Naive B cell (primary cell): ENCODE measurements at places on chromosomes 5 and 9.

GRCh38 chr5:39520232-39520572 lies 95.4 kb upstream of the DAB2 start:
- no peak for DNase-seq

GRCh38 chr9:119537138-119537537 lies 167.9 kb upstream of the BRINP1 start:
- no peak for DNase-seq

DNA sequence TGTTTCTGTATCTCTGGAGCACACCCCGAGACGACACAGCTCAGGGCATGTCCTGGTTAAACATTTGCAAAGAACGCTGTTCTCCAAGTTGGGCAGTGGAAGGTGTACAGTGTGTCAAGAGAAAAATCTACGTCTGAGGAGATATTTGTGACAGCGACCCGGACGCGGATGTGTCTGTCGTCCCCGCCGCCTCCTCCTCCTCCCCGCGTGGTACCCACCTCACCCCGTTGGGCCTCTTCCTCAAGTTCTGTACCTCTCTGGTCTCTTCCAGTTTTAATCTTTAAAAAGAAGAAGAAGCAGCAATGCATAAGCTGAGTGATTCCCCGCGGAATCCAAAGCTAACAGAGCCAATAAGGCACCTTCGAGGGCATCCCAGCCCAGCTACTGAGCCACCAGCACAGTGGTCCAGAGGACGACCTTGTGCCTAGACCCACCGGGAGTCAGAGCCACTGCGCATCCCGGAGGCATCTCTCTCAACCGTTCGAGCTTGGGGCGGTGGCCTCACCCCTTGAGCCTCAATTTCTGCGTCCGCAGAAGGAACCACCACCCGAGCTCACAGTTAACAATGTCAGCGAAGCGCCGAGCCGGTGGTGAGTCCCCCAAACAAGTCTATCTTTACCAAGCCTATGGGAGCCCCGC lies 467 bp downstream of the C9orf78 start:
- peak; percentile 36 for DNase-seq

DNA sequence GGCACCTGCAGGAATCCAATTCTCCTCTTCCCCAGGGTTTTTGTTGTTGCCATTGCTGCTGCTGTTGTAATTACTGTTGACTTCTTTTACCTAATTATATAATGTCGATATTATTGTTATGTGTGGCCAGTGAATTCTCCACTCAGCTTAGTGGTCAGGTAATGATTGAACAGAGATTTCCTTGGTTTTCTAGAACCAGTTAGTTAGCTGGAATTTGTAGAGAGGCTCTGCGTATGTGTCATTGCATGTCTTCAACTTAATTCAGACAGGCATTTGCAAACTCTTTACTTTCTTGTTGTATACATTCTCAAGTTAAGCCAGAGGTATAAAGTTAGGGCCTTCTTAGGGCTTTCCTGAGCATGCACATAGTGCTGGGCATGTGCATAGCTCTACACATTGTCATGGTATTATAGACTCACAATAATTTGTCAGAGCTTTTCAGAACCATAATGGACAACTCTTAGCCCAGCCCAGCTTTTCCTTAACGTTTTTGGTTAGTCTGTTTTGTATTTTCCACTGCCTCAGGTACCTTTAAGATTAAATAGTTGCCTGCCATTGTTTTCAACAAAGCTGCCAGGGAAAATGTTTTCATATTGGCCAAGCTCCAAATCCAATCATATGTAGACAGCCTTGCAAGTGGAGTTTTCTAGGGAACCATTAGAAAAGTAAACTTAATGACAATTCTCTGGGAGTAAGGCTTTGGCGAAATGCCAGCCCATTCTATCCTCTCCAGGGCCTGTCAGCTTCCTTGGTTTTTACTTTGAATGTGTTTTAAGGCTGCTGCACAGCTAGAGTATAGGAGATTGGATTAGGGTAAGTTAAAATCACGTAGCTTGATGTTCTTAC lies 68.1 kb downstream of the UBE2R2 start:
- DNase-seq = no peak

DNA sequence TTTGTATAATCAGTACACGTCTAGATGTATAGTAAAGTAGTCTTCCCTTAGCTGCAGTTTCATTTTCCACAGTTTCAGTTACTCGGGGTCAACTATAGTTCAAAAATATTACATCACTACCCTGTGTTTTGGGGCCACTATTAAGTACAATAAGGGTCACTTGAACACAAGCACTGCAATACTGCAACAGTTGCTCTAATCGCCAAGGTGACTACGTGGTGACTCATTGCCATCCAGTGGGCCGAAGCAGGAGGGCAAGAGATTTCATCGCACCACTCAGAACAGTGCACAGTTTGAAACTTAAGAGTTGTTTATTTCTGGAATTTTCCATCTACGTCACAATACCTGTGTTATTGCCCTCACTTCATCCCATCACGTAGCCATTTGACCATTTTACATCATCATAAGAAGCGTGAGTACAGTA lies at the start of gene ARL14EPL:
Gene ARL14EPL, plus strand, starts transcription at position 379 of the 424 bp plus-strand sequence. CDS start 18,994 bp downstream, outside the sequence.
- DNase-seq = no peak

GRCh38 chr9:85223506-85224125 lies 518.1 kb downstream of the AGTPBP1 start:
- no peak for DNase-seq

- no peak for DNase-seq
Measured at GRCh38 chr5:158942217-158942616, 157.5 kb downstream of the EBF1 start.

GRCh38 chr5:96374653-96375052 lies 58.4 kb downstream of the PCSK1 start:
- no peak for DNase-seq

DNA sequence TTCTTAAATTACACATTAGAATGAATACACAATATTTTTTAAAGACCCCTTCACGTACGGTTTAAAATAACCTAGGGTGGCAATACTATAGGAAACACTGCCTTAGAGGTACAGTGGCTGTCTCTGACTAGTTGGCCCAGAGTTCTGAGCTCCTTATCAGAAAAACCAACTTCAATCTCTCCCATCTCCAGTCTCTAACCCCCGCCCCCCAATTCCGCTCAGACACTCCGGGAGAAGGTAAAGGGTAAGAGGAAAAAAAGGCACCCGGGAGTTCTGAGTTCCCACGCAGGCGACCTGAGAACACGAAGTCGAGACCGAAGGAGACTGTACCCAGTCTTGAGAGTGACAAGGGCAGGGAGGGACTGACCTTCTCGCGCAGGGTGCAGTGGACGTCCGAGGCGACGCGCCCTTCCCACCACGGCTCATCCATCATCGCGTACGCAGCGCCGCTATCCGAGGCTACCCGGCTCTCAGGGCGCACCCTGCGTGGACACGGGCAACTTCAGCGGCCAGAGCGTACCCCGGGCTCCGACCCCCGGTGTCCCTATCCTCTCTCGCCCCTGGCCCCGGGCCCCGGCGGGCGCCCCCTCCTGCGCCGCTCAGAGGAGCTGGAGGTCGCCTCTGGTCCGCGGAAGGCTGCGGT lies 752 bp downstream of the CCNJL start:
- DNase-seq = no peak

GRCh38 chr5:128782446-128782845 lies 182.8 kb upstream of the SLC27A6 start:
- no peak for DNase-seq

DNA sequence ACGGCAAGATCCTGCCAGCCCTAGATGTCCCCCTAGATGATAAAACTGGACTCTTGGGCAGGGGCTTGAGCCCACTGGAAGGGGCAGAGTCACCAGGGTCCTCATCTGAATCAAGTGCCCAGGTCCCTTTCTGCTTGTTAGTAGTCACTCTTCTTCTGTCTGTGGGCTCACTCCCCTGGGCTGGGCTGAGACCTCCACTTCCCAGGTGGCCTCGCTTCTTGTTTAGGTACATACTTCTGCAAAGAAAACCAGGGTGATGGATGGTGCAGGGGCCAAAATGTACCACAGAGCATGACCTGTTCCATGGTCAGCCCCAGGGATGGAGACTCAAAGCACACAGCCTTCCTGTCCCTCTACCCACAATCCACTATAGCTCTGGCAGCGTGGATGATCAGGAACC lies 845 bp upstream of the SLC46A2 start:
- DNase-seq = no peak

DNA sequence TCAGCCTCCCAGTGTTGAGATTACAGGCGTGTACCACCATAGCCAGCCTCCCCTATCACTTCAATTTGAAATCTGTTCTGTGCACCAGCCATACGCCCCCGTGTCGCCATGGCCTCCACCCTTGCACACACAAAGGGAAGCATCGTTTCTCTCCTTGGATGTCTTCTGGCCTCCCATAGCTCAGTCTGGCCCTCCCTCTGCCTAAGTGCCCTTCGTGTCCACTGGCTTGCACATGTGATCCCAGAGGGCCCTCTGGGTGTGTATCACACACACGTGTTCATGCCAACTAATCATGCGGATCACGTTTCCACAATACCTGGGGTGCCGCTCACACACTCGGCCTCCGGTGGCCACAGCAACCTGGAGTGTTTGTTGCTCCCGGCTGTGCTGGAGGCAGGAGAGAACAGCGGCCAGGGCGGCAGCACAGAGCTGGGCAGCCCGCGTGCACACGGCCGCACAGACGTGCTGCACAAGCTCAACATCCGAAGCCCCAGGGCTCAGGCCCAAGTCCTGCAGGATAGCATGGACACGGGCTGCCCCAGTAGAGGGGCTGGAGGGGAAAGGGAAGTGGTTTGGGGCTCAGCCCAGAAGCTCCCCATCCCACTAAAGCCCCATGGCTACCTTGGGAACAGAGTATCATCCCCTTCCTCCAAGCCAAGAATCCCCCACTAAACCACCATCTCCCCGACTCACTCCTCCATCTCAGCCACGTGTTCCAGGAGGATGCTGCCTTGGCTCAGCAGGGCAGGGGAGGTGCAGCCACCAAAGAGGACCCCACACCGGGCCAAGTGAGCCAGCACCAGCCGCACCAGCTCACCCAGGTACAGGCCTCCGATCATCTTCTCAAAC lies 10.9 kb downstream of the HK3 start:
- DNase-seq = no peak

- no peak for DNase-seq
Measured at GRCh38 chr9:115687356-115687755, 466.2 kb upstream of the PAPPA start.

- DNase-seq = no peak
Measured at GRCh38 chr5:142433526-142434321, 108.9 kb upstream of the SPRY4 start.

GRCh38 chr9:74772121-74772520 lies 115.6 kb downstream of the TRPM6 start:
- no peak for DNase-seq

DNA sequence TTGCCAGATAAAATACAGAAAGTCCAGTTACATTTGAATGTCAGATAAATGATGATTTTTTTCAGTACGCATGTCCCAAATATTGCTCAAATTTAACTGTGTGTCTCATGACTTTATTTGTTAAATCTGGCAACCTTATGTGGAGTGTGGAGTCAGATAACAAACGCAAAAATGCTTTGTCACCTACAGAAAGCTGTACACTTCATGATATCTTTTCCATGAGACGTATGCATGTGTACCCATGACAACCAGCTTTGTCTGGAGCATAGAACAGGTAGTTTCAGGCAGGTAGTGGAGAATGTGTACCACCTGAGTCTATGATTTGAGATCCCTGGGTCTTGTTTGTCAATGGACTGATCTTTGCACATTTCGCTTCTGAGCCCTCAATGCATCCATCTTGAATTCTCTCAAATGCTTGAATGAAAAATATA lies 105.5 kb upstream of the CPEB4 start:
- no peak for DNase-seq

DNA sequence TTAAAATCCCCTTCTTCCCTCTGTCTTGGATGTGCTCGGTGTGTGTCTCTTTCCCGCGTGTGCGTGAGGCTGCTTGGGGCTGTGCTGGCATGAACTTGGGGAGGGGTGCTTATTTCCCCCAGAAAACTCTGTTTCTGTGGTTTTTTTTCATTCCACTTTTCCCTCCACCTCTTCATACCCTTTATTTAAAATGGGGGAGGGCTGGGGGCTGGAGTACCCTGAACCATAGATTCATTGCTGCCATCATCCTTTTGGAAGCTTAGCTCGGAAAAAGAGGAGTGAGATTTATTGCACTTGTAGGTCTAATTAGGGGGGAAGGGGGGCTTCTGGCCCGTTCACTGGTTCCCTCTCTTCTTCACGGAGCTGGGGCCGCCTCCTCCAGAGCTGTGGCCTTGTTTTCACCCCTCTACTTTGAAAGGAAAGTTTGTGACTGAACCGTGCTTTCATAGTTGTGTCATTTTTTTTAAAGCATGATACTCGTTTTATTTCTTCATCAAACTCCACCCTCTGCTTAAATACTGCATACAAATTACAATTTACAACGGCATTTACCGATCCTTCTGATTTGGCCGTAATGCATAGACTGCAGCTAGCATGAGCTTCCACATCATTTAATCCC lies 2.9 kb downstream of the NR2F1 start:
- DNase-seq = no peak

- peak; percentile 3 for DNase-seq
Measured at GRCh38 chr5:55600497-55601203, 65.9 kb upstream of the PLPP1 start.

DNA sequence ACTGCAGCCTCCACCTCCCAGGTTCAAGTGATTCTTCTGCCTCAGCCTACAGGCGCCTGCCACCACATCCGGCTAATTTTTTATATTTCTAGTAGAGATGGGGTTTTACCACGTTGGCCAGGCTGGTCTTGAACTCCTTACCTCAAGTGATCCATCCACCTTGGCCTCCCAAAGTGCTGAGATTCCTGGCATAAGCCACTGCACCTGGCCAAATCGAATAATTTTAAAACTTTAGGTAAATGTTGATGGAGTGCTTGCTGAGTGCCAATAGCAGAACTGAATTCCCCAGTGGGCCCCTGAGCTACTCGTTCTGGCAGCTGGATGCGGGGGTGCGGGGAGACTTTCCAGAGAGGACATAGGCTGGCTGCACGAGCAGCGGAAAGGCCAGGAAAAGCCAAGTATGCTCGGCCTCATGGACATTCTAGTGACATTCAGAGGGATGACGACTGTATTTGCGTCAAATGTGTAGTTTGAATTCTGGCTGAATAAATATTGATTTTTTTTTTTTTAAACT lies 16.8 kb downstream of the TRAF2 start:
- DNase-seq = no peak

GRCh38 chr9:127494304-127494702 lies 43.0 kb downstream of the LRSAM1 start:
- no peak for DNase-seq

DNA sequence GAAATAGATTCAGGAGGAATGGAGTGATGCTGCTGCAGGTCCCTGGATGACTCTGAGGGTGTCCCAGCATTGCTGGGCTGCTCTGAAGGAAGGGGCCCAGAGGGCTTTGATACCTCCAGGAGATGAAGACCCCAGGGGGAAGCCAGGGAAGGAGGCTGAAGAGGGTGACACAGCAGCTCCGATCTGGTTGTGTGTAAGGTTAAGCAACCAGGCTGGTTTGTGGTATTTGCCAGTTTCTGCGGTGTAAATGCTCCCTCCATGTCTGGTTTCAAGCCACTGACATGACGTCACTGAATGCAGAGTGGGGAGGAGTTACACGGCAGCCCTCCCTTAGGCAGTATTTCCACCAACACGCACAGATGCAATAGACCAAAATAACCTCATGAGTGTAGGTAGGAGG lies 40.0 kb upstream of the ORM1 start:
- no peak for DNase-seq
